ENCODE measurements at places on chromosomes 5 and 9. TPM values are rescaled to one million over a fixed set of nuclear protein-coding genes. Genes with fewer than 3 reads are reported as not detected.

- no peak for DNase-seq
Observed at GRCh38 chr5:134911285-134912206, 6.6 kb downstream of the PCBD2 start.

- DNase-seq, result no peak
Observed at GRCh38 chr5:15615859-15616258, 115.9 kb downstream of the FBXL7 start.

Gene MYMK
- not detected for total RNA-seq

- no peak for DNase-seq
Observed at GRCh38 chr9:106708475-106709146, 154.4 kb upstream of the ZNF462 start.
